ENCODE measurements at places on chromosomes 1 and 21.
A peak's percentile ranks its signal among the peaks of the same experiment; 100 is the strongest.

DNA sequence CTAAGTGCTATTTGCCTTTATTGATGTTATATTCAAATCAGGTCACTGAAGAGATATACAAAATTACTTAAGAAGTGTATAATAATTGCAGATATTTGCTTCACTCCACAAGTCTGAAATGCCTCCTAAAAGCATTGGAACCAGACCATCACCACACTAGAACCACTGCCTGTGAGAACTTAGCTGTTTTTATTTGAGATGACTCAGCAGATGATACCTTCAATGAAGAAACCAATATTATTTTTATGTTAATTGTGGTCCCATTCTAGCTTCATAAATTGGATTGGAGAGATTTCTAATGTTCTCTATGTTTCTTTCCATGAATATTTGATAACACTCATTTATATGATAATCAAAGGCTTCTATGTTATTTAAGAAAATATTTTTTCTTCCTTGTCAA, 740.6 kb downstream of the KCNT2 start:
- no peak for DNase-seq

DNA sequence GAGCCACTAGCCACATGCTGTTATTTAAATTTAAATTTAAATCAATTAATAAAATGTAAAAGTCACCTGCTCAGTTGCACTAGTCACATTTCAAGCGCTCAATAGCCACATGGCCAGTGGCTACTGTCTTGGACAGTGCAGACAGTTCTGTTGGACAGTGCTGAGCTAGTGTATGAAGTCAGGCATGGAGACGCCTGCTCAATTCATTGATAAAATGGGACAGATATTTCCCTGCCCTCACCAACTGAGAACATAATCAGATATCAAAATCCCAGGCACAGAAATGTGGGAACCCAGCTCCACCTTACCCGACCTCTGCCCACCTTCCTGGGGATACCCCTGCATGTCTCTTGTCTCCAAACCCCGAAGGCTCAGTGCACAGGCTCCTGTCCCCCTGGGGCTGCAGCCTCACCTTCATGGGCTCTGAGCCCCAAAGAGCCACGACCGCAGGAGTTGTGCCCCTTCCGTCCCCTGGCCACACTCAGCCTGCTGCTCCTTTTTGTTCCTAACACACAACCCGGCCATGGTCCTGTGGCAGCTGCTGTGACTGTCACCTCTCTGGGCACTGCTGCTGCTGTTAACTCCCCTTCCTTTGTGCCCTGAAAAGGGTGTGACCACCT, 63.5 kb downstream of the TCP10L start:
- DNase-seq = no peak

GRCh38 chr1:6419804-6420453, at the start of gene HES2:
Gene HES2 (minus strand): TSS chr1:6419919. CDS start chr1:6419820, 99 bp downstream.
- no peak for DNase-seq

- no peak for DNase-seq
Observed at GRCh38 chr1:12622506-12622905, 4.5 kb upstream of the DHRS3 start.

DNA sequence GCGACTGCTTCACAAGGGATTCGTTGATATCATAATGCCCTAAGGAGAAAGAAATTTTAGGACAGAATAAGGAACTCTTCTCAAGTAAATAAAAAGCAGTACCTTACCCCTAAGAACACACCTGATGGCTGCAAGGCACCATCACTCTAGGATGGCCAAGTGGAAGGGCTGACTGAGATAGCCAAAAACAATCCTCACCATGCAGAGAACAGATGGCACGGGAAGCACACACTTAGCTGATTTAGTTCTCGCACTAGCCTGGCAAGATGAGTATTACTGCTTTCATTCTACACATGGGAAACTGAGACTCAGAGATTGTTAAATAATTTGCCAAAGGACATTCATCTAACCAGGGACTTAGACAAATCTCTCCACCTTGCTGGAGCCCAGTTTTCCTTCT, 43.8 kb downstream of the STPG1 start:
- no peak for DNase-seq

GRCh38 chr21:36395353-36396111, 10.3 kb downstream of the CHAF1B start:
- no peak for DNase-seq

DNA sequence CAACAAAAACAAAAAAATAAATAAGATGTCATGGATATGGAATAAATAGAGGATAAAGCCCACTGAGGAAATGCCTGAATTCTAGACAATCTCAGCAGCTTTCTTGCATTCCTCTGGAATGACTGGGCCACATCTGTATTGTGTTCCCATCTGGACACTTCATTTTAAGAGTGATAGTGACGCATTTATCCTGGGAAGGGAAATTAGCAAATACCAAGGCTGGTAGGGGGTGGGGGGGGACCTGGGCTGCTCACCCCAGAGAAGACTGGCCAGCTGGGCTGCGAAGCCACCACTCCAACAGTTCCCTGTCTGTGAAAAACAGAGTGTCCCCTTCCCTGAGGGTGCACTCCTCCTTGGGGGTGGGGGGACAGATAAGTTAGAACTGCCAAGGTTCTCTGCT, 106.3 kb downstream of the HIVEP3 start:
- DNase-seq = no peak

GRCh38 chr1:55441489-55441888, 226.3 kb upstream of the USP24 start:
- no peak for DNase-seq

- DNase-seq = no peak
Observed at GRCh38 chr1:17789926-17790325, 34.8 kb downstream of the ACTL8 start.

DNA sequence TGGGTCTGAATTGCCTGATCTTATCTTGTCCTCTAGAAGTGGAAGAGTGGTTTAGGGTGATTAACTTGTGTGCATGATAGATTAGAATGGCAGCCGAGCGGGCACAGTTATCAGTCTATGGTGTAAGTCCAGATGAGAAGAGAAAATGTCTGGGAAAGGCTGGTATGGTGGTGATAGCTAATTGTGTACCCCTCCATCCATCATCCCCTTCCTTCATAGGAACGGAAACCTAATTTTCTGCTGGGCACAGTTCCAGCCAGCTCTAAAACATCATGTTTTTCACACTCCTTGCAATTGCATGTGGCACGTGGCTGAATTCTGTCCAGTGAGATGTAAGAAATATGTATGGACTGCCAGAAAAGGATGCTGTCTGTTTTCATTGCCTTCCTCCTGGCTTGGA, 40.9 kb upstream of the ZP4 start:
- DNase-seq = no peak

- DNase-seq = no peak
Observed at GRCh38 chr1:221067721-221068120, 188.5 kb downstream of the HLX start.

DNA sequence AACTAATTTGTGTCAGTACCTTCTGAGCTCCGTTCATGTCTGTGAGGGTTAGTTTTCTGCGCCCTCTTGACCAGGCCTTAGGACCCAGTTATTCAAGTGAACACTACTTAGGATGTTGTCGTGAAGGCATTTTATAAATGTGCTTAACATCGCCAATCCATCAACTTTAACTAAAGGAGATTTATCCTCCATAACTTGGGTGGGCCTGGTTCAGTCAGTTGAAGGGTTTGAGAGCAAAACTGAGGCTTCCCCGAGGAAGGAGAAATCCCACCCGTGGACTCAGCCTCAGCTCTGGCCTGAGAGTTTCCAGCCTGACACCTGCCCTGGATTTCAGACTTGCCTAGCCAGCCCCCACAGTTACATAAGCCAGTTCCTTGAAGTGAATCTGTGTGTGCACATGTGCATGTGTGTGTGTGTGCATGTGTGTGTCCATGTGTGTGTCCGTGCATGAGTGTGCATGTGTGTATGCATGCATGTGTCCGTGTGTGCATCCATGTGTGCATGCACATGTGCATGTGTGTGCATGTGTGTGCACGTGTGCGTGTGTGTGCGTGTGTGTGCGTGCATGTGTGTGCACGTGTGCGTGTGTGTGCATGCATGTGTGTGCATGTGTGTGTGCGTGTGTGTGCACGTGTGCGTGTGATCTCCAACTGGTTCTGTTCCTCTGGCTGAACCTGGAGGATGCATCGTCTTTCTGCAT, 62.1 kb upstream of the PDE9A start:
- DNase-seq = no peak

GRCh38 chr1:167491586-167492461, 26.5 kb downstream of the CD247 start:
- DNase-seq = no peak

GRCh38 chr1:65149351-65150107, 1.5 kb downstream of the AK4 start:
- DNase-seq = no peak

- no peak for DNase-seq
Observed at GRCh38 chr21:39800311-39800710, 55.3 kb downstream of the IGSF5 start.

DNA sequence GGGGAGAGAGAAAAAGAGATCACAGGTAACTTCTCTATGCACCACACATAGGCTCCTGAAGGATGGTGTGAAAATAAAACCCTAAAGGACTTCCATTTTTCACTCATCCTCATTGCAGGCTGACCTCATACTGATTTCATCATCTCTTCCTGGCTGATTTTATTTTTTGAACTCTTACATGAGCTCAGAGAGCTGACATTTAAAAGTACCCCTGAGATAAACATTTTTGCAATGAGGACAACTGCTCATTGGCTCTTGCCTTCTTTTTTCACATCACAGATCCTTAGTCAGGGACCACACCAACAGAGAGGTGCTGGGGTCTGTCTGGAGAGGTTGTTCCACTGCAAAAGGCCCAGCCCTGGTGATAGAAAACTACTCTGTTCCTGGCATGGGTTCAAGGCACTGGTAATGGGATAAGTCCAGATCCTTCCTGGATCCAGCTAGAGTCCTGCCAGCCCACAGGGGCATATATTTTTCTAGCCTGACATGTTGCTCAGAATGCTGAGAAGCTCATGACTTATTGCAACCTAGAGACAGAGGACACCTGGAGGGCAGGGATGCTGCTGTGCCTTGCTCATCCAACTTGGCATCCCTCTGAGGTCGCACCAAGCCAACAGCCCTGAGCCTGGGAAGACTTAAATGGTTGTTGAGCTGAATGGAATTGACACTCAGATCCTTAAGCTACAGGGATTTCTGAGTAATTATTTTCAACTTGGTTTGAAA, 360.0 kb downstream of the HHAT start:
- no peak for DNase-seq

GRCh38 chr1:241639623-241640148, 483 bp downstream of the CHML start:
- DNase-seq = no peak

DNA sequence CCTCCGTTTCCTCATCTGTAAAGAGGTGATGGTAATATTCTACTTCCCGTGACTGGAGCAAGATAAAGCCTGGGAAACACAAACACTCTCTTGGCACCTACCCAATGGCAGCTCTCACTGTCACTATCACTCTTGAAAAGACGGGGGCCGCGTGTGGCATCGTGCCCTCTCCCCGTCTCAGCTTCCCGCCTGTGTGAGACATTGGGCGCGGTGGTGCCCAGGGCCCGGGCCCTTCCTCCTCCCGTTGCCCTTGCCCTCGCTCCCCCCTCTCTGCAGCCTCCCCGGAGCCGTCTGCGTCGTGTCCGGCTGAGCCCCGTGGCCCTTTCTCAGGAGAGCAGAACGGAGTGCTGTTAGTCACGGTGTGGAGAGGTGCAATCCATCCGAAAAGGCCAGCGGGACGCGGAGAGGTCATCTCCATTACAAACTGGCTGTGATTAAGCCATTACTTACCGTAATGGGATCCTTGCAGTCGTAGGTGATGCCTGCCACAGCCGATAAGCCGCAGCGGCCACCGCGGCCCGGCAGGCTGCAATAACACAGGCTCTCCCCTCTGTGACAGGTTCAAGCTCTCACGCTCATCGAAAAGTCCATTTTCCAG, 156.4 kb upstream of the ZC3H12A start:
- no peak for DNase-seq

- DNase-seq = no peak
Observed at GRCh38 chr1:156245451-156246232, 2.2 kb downstream of the PAQR6 start.

GRCh38 chr1:204431310-204432184, 19.9 kb upstream of the PPP1R15B start:
- DNase-seq = peak; percentile 21

DNA sequence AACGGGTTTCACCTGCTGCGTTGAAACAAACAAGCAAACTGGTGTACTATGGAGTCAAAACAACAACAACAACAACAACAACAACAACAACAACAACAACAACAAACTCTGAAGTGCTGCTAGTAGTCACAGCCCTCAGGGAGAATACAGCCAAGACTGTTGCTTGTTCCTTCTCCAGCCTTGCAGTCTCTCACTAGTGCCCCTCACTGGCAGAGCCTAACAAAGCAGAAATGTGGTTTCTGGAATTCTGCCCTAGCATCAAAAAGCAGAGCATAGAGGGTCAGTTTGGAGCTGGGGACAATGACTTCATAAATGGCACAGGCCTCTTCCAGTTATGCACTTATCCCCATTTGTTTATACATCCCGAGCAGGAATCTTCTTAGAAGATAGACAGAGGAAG, 187.4 kb downstream of the KCNK2 start:
- DNase-seq = no peak

DNA sequence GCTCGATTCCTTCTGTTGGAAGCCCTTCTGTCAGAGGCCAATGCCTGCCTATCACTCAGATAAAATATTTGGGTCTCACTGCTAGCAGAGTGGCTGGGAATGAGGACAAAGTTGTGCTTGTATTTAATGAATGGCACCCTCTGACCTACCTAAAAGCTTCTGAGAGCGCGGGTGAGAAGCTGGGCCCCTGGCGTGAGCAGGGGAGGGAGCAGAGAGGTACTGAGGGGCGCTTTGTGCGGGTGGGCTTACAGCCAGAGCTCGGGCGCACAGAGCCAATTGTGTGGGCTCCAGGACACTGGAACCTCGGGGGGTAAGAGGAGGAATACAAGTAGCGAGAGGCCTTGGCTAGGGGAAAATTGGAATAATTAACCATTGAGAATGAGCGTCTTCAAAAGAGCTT, 32.3 kb downstream of the PCAT6 start:
- DNase-seq = no peak

- no peak for DNase-seq
Observed at GRCh38 chr1:28326515-28326914, 2.3 kb upstream of the MED18 start.

DNA sequence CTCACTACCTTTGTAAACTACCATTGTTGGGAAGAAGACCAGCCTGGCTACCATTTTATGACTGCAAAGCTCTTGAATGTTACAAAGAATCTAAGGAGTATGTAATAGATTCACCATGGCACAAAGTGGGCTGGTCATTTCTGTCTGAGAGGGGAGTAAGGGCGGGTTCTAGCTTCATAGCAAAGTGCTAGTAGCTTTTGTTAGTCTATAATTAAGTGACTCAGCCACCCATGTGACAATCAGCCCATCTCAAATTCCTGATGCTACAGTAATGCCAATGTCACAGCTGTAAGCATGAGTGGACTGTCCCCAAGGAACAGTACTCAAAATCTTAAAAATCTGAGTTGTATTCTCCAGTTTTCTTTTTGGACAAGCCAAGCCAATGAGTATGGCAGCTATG, 15.4 kb upstream of the OTUD3 start:
- no peak for DNase-seq

GRCh38 chr1:9316512-9316911, 23.8 kb downstream of the SPSB1 start:
- no peak for DNase-seq

All from caudate nucleus (tissue), 63 donors.